ENCODE measurements at places on chromosomes 4 and X.

DNA sequence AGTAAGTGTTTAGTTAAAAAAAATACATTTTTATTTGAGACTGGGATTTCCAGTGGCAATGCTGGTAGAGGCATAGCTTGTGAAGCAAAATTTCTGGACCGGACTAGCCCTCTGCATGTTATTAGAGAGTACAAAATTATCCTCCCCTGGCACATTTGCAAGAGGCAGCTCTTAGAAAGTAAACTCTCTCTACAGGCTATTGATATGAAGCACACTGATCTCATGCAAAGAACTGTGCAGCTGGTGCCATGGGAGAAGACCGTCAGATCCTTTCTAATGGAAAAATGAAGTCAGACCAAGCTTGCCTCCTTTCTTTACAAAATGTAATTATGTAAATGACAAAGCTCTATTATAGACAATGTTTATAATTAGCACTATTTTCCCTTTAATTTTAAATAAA lies 2717.2 kb downstream of the PCDH7 start:
- H3K4me3 ChIP-seq: no peak overlapping the region
- no peak for DNase-seq
- no peak overlapping the region for H3K27ac ChIP-seq
- no peaks in the 10 kb centered on the region for H3K4me1 ChIP-seq

DNA sequence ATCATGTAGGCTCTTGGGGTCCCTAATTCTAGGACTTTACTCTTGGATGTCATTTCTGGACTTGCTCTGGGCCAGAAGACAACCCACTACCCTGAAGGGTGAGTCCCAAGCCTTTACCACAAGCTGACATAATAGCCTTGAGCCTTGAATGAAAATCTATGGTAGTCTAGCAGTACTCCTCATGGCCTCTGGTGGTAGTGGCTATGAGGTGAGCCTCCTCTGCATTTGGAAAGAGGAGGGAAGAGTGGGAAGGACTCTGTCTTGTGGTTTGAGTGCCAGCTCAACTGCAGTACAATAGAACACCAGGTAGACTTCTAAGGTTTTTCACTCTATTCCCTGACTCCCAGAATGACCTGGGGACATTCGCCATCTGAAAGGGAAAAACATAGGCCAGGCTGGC lies 96.5 kb downstream of the DCAF12L1 start:
- no peak overlapping the region for H3K4me3 ChIP-seq
- H3K27ac ChIP-seq: no peak overlapping the region
- H3K36me3 ChIP-seq: no peaks in the 10 kb centered on the region
- DNase-seq: no peak

DNA sequence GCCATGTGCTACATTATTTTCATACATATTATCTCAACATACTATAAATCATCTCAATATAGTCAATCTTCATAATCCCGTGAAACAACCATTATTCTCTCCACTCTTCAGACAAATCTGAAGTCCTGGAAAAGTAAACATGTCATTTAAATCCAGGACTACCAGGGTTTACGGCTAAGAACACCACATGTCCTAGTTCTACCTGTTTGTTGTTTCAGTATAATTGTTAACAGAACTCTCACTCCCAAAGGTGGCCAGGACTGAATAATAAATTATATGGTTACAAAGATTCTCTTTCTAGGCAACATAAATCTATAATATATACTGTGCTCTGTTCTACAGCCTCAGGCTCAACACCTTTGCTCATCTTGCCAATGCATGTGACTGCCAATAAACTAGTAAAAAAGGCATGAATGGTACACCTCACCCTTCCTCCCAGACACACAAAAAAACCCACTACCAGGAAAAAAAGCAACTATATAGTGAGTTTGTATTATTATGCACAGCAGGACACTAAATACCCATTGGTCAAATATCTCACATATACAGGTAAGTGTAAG lies 20.1 kb downstream of the EIF4E start:
- DNase-seq: no peak
- peaks cover 3% of the 10 kb centered on the region for H3K36me3 ChIP-seq
- no peaks in the 10 kb centered on the region for H3K27me3 ChIP-seq
- peaks cover 33% of the 10 kb centered on the region for H3K4me1 ChIP-seq
- H3K27ac ChIP-seq: peak overlapping the region; percentile 11
- H3K4me3 ChIP-seq: no peak overlapping the region

GRCh38 chr4:54879576-54879975 lies 221.8 kb downstream of the KIT start:
- DNase-seq: no peak
- no peak overlapping the region for H3K4me3 ChIP-seq
- no peak overlapping the region for H3K27ac ChIP-seq
- no peaks in the 10 kb centered on the region for H3K4me1 ChIP-seq
- H3K27me3 ChIP-seq: no peaks in the 10 kb centered on the region

GRCh38 chr4:26241179-26241578 lies 79.6 kb upstream of the RBPJ start:
- DNase-seq: no peak
- peaks cover 2% of the 10 kb centered on the region for H3K36me3 ChIP-seq
- H3K27me3 ChIP-seq: peaks cover 10% of the 10 kb centered on the region
- H3K27ac ChIP-seq: no peak overlapping the region
- H3K4me3 ChIP-seq: no peak overlapping the region

- peak; percentile 20 for DNase-seq
- H3K36me3 ChIP-seq: no peaks in the 10 kb centered on the region
- no peak overlapping the region for H3K27ac ChIP-seq
- peaks cover 6% of the 10 kb centered on the region for H3K27me3 ChIP-seq
- H3K4me1 ChIP-seq: peaks cover 10% of the 10 kb centered on the region
Observed at GRCh38 chrX:132092439-132093065, 35.3 kb downstream of the FRMD7 start.

Measured in T-helper 17 cell (primary cell).